CD4-positive, alpha-beta memory T cell (primary cell): ENCODE measurements at places on chromosomes 7 and 10. TPM values are rescaled to one million over a fixed set of nuclear protein-coding genes. Genes with fewer than 3 reads are reported as not detected.

DNA sequence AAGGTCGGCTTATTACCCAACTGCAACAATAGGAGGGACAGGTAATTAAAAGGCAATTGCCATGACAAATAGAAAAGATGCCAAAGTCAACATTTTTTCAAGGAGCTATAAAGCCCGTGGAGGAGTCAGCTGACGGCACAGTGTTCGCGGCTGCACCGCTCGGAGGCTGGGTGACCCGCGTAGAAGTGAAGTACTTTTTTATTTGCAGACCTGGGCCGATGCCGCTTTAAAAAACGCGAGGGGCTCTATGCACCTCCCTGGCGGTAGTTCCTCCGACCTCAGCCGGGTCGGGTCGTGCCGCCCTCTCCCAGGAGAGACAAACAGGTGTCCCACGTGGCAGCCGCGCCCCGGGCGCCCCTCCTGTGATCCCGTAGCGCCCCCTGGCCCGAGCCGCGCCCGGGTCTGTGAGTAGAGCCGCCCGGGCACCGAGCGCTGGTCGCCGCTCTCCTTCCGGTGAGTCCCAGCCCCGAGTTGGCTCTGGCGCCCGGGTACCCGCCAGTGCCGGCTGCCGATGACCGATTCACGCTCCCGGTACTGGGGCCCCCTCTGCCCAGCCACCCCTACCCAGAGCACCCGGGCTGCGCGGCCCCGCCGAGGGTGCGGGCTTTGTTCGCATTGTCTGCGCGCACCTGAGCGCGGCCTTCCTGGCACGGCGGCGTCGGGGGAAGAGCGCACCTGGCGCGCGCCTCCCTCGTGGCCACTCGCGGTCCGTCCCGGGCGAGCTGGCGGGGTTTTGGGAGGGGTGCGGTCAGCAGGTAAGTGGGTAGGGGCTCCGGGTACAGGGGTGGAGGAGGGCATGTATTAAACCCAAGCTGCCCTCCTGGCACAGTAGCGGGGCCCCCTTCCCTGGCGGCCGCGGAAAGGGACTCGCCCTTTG lies at the start of gene VWA2:
VWA2 (plus strand) TSS at position 138 of the 877 bp plus-strand sequence. CDS start 9,460 bp downstream, outside the sequence.
- no peak for DNase-seq
- no peak within 1 kb of the TSS for H3K27ac ChIP-seq
- no peaks in the 10 kb centered on the region for H3K4me1 ChIP-seq
- no peaks in the 10 kb centered on the region for H3K36me3 ChIP-seq

Gene TUBAL3
- total RNA-seq = not detected

Gene ERVW-1
- 0.12 TPM for total RNA-seq

DNA sequence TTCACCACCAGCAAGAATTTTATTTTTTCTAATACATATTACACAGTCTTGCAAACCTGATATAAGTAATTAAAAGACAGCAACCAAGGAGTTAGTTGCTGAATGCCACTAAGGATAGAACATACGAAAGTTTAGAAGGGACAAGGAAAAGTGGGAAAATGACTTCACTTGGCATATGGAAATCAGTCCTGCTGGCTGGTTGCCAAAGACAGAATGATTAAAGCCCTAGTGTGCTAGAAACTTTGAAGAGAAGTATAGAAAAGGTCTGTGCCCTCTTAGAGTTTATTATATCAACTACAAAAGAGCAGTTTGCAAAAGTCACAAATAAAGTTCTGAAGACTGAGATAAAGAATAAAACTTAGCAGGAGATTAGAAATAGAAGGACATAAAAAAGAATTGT lies 5.8 kb upstream of the YAE1 start:
- DNase-seq = no peak
- H3K27ac ChIP-seq = no peak overlapping the region
- no peaks in the 10 kb centered on the region for H3K36me3 ChIP-seq
- no peaks in the 10 kb centered on the region for H3K27me3 ChIP-seq
- peaks cover 2% of the 10 kb centered on the region for H3K4me1 ChIP-seq
- no peak overlapping the region for H3K4me3 ChIP-seq

DNA sequence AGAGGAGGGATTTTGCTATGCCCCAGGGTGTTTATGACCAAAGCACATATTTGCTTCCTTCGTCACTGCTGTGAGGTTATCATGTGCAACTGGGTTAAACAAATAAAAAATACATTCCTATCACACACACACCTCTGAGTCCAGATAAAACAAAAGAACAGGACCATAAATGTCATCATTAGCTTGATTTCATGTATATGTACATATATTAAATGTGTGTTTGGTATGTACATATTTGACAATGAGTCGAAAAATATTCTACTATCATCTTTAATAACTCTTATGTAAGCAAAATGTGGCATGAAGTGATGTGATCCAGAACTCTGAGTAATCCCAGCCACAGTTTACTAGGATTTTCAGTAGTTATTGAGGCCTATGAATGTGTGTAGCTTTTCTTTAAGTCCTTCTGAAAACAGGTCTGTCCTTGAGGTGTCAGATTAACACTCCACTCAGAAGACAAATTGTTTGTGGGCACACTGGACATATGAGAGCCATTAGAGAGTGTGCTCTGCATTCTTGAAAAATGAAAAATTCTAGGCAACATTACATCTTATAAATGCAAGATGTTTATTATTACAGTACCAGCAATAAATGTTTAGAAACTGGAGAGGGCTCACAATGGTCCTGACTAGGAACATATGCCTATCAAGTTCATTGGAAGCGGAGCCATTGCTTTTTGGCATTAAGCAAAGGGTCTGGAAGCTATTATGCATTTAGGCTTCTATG lies 335.1 kb upstream of the SEMA3A start:
- no peak for DNase-seq
- no peaks in the 10 kb centered on the region for H3K36me3 ChIP-seq
- H3K4me1 ChIP-seq = no peaks in the 10 kb centered on the region
- no peak overlapping the region for H3K4me3 ChIP-seq

DNA sequence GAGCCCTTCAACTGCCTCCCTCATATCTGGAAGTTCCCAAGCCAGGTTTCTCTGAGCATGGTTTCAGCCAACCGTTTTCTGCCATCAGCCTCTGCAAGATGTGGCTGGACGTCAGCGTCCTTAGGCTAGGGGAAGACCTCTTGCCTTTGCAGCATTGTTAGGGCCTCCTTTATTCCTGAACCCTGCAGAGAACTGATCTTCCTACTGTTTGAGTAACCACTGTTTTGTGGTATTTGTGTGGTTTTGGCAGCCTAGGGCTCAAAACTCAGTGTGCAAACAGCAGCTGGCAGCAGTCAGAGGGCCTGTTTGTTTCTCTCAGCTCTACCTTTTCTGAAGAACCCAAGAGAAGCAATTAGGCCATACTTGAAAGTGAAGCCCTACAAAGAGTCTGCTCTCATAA lies 83.4 kb upstream of the SEMA3E start:
- H3K4me3 ChIP-seq = no peak overlapping the region
- H3K36me3 ChIP-seq = no peaks in the 10 kb centered on the region
- no peak overlapping the region for H3K27ac ChIP-seq

GRCh38 chr7:43593010-43593409 lies 10.1 kb downstream of the STK17A start:
- no peaks in the 10 kb centered on the region for H3K36me3 ChIP-seq
- H3K27me3 ChIP-seq = no peaks in the 10 kb centered on the region
- H3K4me1 ChIP-seq = peaks cover 86% of the 10 kb centered on the region

Gene ZNF511
- total RNA-seq = 31.5 TPM

DNA sequence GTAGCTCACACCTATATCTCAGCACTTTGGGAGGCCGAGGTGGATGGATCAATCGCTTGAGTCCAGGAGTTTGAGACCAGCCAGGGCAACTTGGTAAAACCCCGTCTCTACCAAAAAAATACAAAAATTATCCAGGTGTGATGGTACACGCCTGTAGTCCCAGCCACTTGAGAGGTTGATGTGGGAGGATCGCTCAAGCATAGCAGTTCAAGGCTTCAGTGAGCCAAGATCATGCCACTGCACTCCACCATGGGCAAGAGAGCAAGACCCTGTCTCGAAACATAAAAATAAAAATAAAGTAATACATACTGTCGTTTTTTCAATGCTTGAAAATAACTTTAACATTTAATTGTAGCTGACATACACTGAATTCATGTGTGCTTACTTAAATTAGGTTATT lies 57.3 kb downstream of the REEP3 start:
- H3K36me3 ChIP-seq = no peaks in the 10 kb centered on the region
- no peaks in the 10 kb centered on the region for H3K27me3 ChIP-seq
- H3K27ac ChIP-seq = no peak overlapping the region
- H3K4me1 ChIP-seq = peaks cover 16% of the 10 kb centered on the region
- DNase-seq = no peak

GRCh38 chr7:71414490-71414889 lies 282.5 kb downstream of the GALNT17 start:
- no peak overlapping the region for H3K4me3 ChIP-seq
- H3K36me3 ChIP-seq = no peaks in the 10 kb centered on the region
- no peaks in the 10 kb centered on the region for H3K4me1 ChIP-seq
- DNase-seq = no peak
- no peak overlapping the region for H3K27ac ChIP-seq

- no peaks in the 10 kb centered on the region for H3K27me3 ChIP-seq
- no peak overlapping the region for H3K27ac ChIP-seq
- no peaks in the 10 kb centered on the region for H3K36me3 ChIP-seq
Observed at GRCh38 chr7:23544913-23545354, 13.2 kb upstream of the TRA2A start.

- H3K4me1 ChIP-seq = no peaks in the 10 kb centered on the region
- peaks cover 6% of the 10 kb centered on the region for H3K36me3 ChIP-seq
- DNase-seq = no peak
Observed at GRCh38 chr7:141610671-141611070, 59.5 kb downstream of the AGK start.

Gene IGFBP3
- 19.0 TPM for total RNA-seq

DNA sequence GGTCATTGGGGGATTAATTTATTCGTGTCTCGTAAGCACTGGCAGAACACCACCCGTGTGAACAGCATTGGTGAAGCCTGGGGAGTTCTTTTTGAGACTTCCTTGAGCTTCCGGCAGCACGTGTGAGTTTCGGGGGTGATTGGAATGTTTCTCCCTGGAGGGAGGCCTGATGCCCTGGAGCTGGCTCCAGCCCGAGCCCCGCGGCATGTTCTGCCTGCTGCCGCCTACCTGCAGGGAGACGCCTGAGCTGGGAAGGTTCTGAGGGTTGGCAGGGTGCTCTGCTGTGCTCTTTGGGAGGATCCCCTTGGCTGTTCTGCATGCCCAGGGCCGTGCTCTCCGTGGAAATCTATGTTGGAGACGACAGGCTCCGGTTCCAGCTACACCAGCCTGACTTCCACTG lies 159.3 kb downstream of the MGMT start:
- H3K4me3 ChIP-seq = no peak overlapping the region
- H3K36me3 ChIP-seq = no peaks in the 10 kb centered on the region
- no peaks in the 10 kb centered on the region for H3K27me3 ChIP-seq
- DNase-seq = no peak

DNA sequence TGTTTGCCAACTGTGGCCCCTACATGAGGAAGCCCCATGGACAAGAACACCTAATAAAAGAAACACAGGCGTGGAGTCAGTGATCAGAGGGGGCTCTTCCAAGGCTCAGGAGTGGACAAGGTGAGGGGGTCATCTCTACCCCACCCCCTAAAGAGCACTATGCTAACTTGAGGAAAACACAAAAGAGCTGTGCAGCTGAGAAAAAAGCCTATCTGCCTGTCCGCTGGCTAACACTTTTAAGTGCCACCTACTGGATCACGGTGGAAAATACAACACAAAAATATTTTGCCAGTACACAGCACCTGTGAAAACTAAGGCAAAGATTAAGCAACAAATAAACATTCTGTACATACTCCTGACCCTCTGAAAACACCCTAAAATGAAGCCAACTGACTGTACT lies 53.1 kb upstream of the COBL start:
- H3K4me1 ChIP-seq = no peaks in the 10 kb centered on the region
- no peaks in the 10 kb centered on the region for H3K36me3 ChIP-seq

Gene FZD1
- 0.09 TPM for total RNA-seq

DNA sequence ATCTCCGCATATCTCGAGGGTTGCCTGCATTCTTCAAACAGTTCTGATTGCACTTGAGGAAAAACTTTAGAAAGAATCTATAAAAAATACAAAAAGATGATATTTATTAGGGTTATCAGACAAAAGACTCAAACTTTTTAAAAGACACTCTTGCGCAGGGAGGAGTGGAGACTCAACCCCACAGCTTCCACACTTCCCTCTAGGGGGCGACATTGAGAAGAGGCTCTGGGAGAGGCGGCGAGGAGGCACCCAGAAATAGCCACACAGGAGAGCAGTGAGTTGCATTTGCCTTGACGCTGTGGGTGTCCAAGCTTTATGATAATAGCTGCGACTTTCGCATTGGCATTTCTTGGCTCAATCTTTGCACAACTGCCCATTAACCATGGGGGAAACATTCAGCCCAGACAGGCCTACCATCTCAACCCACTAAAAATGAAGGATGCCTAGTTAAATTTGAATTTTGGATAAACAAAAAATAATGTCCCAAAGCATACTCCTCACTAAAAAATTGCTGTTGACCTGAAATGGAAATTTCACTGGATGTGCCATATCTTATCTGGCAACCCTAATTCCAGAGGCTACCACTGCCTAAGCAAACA lies 86.2 kb downstream of the EBF3 start:
- H3K27me3 ChIP-seq = no peaks in the 10 kb centered on the region
- no peak overlapping the region for H3K4me3 ChIP-seq
- no peak overlapping the region for H3K27ac ChIP-seq
- no peaks in the 10 kb centered on the region for H3K36me3 ChIP-seq

Gene KDM7A
- total RNA-seq = 42.8 TPM

DNA sequence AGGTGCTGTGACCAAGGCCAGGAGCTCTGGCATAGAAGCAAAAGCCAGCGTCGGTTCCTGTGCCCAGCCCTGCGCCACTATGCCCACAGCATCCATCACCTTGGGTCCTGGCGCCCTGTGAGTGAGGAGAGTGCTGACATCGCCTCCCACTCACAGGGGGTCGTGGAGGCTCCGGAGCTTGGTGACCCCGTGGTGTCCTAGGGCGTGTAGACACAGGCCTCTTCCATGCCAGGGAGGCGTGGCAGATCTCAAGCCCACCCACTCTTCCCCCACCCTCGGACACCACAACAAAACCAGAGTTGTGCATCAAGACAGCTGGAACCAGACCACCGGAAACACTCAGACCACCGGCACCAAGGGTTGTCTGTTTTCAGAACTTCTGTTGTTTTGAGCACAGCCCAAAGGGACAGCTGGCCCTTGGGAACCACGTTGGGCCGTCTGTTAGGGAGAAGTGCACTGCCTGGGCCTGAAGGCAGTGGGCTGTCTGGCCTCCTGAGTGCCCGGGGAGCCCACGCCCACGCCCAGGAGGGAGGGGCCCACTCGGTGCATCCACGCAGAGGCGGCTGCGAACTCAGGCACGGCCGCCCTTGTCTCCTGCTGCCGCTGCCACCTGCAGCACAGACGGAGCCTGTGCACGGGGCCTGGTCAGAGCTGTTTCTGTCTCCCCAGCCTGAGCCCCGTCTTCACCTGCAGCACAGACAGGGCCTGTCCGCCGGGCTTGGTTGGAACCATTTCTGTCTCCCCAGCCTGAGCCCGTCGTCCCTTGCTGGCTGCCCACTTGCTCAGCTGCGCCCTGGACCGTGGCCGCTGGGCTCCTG lies 106.3 kb downstream of the INPP5A start:
- DNase-seq = no peak
- H3K27me3 ChIP-seq = no peaks in the 10 kb centered on the region
- peaks cover 4% of the 10 kb centered on the region for H3K36me3 ChIP-seq
- no peak overlapping the region for H3K27ac ChIP-seq

Gene CDC14C
- total RNA-seq = not detected

Gene EEPD1
- total RNA-seq = 8.0 TPM
